ENCODE measurements at places on chromosomes 6 and 20. TPM values are rescaled to one million over a fixed set of nuclear protein-coding genes. Genes with fewer than 3 reads are reported as not detected.

CDH4 gene
- 25.0 TPM for total RNA-seq

SLC17A3 gene
- not detected for total RNA-seq

LAMP5 gene
- not detected for total RNA-seq

SYCP2 gene
- 0.35 TPM for total RNA-seq

SEMG2 gene
- total RNA-seq, result not detected

IL17F gene
- total RNA-seq, result not detected

CDH26 gene
- 0.71 TPM for total RNA-seq

GRCh38 chr20:41095110-41095969 lies 42.0 kb upstream of the PLCG1 start:
- no peaks in the 10 kb centered on the region for H3K27me3 ChIP-seq
- peak; percentile 63 for DNase-seq
- peaks cover 6% of the 10 kb centered on the region for H3K4me1 ChIP-seq
- H3K36me3 ChIP-seq, result peaks cover 99% of the 10 kb centered on the region

DNA sequence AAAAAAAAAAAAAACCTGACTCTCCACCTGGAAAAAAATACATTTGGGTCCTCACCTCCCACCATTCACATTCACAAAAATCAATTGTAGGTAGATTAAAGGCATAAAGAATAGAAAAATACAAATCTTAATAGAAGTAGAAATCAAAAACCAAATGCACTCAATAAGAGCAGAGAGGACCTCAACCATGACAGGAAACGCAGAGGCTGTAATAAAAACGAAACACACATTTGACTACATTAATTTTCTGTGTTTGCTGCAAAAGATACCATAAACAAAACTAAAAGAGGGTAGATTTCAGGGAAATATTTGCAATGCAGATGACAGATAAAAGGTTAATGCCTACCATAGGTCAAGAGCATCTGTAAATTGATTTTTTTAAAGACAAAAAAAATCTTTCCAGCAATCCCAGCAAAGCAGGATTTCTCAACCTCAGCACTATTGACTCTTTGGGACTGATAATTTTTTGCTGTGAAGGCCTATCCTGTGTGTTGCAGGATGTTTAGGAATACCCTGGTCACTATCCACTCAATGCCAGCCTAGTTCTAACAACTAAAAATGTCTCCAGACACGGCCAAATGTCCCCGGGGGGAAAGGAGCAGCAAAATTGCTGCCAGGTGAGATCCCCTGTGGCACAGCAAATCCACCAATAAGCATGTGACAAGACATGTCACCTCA lies 9.1 kb downstream of the ETV7 start:
- no peaks in the 10 kb centered on the region for H3K27me3 ChIP-seq
- H3K4me1 ChIP-seq, result peaks cover 5% of the 10 kb centered on the region
- H3K27ac ChIP-seq, result no peak overlapping the region
- no peak for DNase-seq
- no peak overlapping the region for H3K4me3 ChIP-seq
- H3K36me3 ChIP-seq, result no peaks in the 10 kb centered on the region

DNA sequence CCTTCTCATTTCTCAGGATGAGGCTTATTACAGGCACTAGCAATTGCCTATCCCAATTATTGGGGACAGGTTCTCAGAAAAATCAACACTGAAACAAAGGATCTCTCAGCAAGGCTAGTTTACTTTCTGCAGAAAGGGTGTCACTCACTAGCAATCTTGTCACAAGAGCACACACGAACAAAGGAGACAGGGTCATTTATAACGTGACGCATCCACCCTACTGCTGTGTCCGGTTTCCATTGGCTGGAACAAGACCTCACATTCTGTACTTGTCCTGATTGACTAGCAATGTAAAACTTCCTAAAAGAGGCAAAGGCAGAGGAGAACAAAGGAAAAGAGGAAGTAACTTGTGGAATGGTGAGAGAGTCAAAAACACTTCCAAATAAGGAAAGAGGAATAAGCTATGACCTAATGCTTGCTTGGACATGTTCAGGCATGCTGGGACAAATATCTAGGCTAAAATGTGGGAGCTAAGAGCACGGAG lies 160.2 kb upstream of the STXBP5 start:
- H3K4me3 ChIP-seq, result no peak overlapping the region
- H3K27ac ChIP-seq, result peak overlapping the region; percentile 77
- no peaks in the 10 kb centered on the region for H3K36me3 ChIP-seq

DNA sequence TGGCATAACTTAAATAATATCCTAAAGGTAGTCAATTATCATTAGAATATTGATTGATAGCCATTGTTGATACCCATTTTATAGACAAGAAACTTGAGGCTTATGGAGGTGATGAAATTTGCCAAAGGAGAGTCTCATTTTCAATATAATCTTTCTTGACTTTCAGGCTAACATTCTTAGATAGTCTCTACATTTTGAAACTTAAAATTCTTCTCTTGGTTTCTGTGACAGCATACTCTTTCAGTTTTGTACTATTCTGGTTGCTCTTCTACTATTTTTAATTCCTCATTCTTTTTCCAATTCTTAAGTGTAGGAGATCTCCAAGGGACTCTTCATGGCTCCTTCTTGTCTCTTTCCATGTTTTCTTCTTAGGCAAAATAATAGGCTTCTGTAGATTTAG lies 3.7 kb upstream of the SH3BGRL2 start:
- no peak overlapping the region for H3K4me3 ChIP-seq
- no peaks in the 10 kb centered on the region for H3K36me3 ChIP-seq
- H3K27ac ChIP-seq, result no peak overlapping the region
- peaks cover 12% of the 10 kb centered on the region for H3K4me1 ChIP-seq
- H3K27me3 ChIP-seq, result no peaks in the 10 kb centered on the region
- DNase-seq, result no peak

GRCh38 chr6:79223611-79224404 lies 10.7 kb downstream of the HMGN3 start:
- H3K4me3 ChIP-seq, result no peak overlapping the region
- no peak for DNase-seq
- H3K36me3 ChIP-seq, result no peaks in the 10 kb centered on the region
- no peaks in the 10 kb centered on the region for H3K27me3 ChIP-seq
- H3K27ac ChIP-seq, result no peak overlapping the region
- H3K4me1 ChIP-seq, result peaks cover 10% of the 10 kb centered on the region

- peaks cover 10% of the 10 kb centered on the region for H3K4me1 ChIP-seq
- H3K4me3 ChIP-seq, result no peak overlapping the region
Measured at GRCh38 chr20:51014797-51015722, 7.8 kb downstream of the KCNG1 start.

DNA sequence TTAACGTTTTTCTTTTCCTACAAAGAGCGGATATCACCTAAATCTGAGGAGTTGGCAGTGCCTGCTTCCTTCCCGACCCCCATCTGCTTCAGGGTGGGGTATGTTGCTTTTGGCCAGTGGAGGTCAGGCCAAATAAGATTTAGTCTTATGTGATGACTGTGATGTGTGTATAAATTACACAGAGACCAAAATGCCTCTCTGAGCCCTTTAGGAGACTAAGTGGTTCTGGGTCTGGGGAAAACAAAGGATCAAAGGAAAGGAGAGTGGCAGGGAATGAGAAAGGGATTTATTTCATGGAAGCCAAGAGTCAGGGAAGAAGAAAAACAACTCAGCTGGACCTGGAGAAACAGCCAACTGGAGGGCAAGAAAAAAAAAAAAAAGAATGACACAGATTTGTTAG lies 39.1 kb upstream of the TBC1D7 start:
- no peak overlapping the region for H3K4me3 ChIP-seq
- peaks cover 34% of the 10 kb centered on the region for H3K4me1 ChIP-seq
- peak overlapping the region; percentile 36 for H3K27ac ChIP-seq
- DNase-seq, result no peak
- H3K27me3 ChIP-seq, result no peaks in the 10 kb centered on the region

GRCh38 chr6:155495011-155495768 lies 39.6 kb upstream of the NOX3 start:
- H3K27ac ChIP-seq, result peak overlapping the region; percentile 64
- H3K4me1 ChIP-seq, result peaks cover 22% of the 10 kb centered on the region
- H3K36me3 ChIP-seq, result no peaks in the 10 kb centered on the region
- DNase-seq, result peak; percentile 62
- no peaks in the 10 kb centered on the region for H3K27me3 ChIP-seq

DNA sequence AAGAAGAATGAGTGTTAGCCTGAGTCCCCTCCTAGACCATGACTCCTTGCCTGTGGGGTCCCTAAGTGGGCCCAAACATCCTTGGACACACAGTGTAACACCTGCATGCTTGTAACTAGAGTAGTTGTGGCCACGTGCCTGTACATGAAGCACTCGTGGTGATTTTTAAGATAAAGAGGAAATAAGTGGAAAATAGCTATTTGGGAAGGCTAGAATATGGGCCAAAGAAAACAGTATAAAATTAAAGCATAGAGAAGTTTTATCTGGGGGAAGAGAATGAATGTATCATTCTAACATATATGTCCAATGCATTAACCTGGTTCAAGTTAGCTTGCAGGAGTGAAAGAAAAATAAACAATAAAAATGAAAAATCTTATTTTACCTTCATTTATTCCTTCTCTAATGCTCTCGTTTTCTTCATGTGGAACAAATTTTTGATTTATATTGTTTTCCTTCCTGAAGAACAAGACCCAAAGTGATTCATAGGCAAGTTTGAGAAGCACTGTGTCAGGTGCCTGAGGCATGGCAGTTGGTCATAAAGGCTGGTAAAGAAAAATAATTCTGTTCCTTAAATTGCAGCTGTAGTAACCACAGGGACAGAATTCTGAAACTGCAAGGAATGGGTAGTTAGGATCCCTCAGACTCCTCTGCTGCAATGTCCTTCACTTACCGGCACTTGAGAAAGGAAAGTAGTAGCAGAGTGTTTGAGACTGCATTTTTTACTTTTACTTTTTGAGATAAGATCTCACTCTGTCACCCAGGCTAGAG lies 8.5 kb upstream of the CST3 start:
- no peaks in the 10 kb centered on the region for H3K27me3 ChIP-seq
- peaks cover 17% of the 10 kb centered on the region for H3K4me1 ChIP-seq
- no peak overlapping the region for H3K27ac ChIP-seq

- H3K4me1 ChIP-seq, result peaks cover 12% of the 10 kb centered on the region
- no peak overlapping the region for H3K4me3 ChIP-seq
- no peak overlapping the region for H3K27ac ChIP-seq
- peaks cover under 1% of the 10 kb centered on the region for H3K36me3 ChIP-seq
- DNase-seq, result peak; percentile 70
Measured at GRCh38 chr6:34391786-34392496, 528 bp downstream of the NUDT3 start.

- no peak overlapping the region for H3K27ac ChIP-seq
- peaks cover 97% of the 10 kb centered on the region for H3K27me3 ChIP-seq
- no peaks in the 10 kb centered on the region for H3K4me1 ChIP-seq
Measured at GRCh38 chr6:32638532-32639219, 1.5 kb downstream of the HLA-DQA1 start.

DNA sequence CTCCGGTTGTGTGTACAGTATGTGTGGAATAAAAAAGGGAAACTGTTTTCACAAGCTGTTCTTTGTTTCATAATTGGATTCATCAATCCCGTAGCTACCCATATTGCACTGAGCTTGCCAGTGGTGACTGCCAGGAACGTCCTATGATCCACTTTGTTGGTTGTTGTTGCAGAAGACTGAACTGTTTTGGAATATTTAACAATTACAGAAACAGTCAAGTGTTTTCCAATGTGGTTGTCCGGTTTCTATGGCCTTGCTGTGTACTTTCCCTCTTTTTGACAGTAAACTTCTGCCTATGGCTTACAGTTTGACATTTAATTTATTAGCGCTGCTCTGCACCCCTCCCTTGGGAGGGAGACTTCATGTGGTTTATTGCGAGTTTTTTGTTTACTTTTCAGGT lies 141.2 kb downstream of the DTNBP1 start:
- H3K4me3 ChIP-seq, result no peak overlapping the region
- no peak for DNase-seq
- peaks cover 61% of the 10 kb centered on the region for H3K36me3 ChIP-seq
- H3K27me3 ChIP-seq, result no peaks in the 10 kb centered on the region

DNA sequence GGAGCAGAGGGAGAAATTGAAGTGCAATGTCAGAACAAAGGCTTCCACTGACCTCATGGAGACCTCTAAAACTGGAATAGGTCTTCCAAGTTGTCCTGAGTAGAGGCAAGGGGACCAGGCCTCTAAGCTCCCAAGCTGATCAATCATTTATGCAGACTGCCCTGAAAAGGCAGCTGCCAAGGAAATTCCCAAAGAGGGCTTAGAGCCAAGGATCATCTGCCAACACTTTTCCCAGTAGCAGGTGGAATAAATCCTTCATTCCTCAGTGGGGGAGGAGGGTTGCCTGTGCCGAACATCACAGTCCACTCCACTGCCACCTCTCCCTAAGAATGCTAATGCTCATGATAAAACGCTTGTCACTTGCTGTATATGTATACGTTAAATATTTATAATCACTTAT lies 29.3 kb upstream of the RALY start:
- no peaks in the 10 kb centered on the region for H3K27me3 ChIP-seq
- no peaks in the 10 kb centered on the region for H3K4me1 ChIP-seq
- no peak for DNase-seq
- H3K27ac ChIP-seq, result no peak overlapping the region
- no peak overlapping the region for H3K4me3 ChIP-seq

DNA sequence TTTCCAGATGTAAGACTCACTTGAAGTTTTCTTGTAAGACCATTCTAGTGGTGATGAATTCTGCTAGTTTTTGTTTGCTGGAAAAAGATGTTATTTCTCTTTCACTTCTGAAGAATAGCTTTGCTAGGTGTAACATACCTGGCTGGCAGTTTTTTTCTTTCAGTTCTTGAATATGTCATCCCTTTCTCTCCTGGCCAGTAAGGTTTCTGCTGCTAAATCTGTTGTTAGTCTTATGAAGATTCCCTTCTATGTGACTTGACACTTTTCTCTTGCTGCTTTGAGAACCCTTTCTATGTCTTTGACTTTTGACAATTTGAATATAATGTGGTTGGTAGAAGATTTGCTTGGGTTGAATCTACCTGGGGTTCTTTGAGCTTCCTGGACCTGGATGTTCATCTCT lies 314.7 kb upstream of the NOX3 start:
- no peaks in the 10 kb centered on the region for H3K36me3 ChIP-seq
- no peak overlapping the region for H3K4me3 ChIP-seq
- DNase-seq, result no peak
- no peak overlapping the region for H3K27ac ChIP-seq

GRCh38 chr20:63639093-63639975 lies 12.4 kb upstream of the GMEB2 start:
- peaks cover 6% of the 10 kb centered on the region for H3K4me1 ChIP-seq
- peaks cover 14% of the 10 kb centered on the region for H3K36me3 ChIP-seq
- H3K27me3 ChIP-seq, result no peaks in the 10 kb centered on the region
- no peak overlapping the region for H3K27ac ChIP-seq
- DNase-seq, result no peak
- H3K4me3 ChIP-seq, result no peak overlapping the region

DNA sequence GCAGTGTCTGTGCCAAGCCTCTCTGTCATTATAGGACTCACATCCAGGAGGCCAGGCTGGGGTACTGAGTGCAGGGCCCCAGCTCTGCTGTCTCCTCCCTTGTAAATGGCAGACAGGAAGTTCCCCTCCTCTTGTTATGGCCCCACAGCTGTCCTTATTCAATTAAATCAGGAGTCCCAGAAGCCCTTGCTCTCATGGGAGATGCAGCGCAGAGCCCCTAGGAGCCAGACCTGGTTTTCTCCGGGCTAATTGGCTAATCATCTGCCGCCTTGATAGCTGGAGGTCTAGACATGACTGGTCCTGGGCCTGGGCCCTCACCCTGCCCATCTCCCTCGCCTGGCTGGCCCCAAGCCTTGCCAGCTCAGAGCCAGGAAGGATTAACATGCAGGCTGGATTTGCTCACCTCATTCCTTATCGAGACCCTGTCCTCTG lies 172.0 kb downstream of the VEGFA start:
- H3K4me3 ChIP-seq, result no peak overlapping the region
- H3K27ac ChIP-seq, result no peak overlapping the region
- no peaks in the 10 kb centered on the region for H3K27me3 ChIP-seq
